ENCODE measurements at places on chromosomes 13 and 19.
A peak's percentile ranks its signal among the peaks of the same experiment; 100 is the strongest.

- no peak for DNase-seq
These were observed 59.3 kb upstream of the ABCC4 start for GRCh38 chr13:95360464-95361097.

DNA sequence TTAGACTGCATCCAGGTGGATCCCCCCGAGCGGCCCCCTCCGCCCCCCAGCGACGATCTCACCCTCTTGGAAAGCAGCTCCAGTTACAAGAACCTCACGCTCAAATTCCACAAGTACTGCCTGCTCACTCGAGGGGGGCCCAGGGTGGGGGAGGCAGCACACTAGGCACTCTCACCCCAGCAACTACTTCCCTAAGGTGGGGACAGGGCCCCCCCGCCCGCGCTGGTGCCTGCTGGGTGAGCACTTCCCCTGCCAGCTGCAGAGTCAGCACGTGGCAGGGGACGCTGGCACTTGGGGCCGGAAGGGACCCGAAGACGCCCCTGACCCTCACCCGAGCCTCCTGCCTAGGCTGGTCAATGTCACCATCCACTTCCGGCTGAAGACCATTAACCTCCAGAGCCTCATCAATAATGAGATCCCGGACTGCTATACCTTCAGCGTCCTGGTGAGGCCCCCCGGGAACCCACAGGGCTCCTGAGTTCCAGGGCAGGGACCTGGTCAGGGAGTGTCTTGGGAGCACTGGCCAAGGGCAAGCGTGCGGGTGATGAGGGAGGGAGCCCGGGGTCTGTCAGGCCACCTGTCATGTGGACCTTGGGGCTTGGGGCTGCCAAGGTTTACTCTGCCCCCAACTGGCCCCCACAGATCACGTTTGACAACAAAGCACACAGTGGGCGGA, 5.2 kb downstream of the MCOLN1 start:
- DNase-seq, result no peak

- DNase-seq, result no peak
These were observed 9.6 kb upstream of the GPR183 start for GRCh38 chr13:99316657-99317256.

- DNase-seq, result no peak
These were observed 2.6 kb downstream of the POU2F2 start for GRCh38 chr19:42129399-42130253.

- no peak for DNase-seq
These were observed 1.7 kb downstream of the ANKRD24 start for GRCh38 chr19:4183967-4184717.

DNA sequence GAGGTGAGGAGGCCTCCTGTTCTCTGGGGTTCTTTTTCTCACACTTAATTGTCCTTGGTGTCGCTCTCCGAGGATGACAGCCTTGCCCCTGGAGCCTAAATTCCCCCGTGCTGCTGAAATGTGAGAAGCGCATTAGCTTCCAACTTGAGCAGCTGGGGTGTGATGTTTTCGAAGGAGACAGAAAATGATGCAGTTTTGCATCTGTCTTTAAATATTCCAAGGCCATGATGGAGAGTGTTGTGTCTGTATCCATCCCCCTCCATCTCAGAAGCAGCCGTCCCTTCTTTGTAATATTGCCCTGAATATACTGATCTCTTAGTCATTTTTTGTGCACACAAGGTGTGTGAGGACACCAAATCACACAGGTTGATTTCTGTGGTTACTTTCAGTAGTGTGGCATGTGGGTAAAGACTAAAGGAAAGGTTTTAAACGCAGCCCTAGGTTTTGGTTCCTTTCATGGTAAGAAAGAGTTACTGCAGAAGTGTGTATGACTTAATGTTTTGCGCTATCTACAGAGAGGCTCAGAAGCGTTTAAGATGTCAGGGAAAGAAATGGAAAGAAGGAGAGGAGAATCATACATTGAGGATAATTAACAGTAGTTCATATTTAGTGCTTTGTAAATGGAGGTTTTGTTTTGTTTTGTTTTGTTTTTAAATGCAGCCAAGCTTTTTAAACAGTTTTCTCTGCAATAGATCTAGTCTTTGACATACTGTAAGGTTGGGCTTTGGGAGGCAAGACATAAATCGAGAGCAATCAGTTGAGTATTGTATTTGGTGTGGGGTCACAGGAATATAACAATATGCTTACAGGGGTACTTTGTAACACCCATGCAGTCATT, 1.6 kb downstream of the NBEA start:
- no peak for DNase-seq

DNA sequence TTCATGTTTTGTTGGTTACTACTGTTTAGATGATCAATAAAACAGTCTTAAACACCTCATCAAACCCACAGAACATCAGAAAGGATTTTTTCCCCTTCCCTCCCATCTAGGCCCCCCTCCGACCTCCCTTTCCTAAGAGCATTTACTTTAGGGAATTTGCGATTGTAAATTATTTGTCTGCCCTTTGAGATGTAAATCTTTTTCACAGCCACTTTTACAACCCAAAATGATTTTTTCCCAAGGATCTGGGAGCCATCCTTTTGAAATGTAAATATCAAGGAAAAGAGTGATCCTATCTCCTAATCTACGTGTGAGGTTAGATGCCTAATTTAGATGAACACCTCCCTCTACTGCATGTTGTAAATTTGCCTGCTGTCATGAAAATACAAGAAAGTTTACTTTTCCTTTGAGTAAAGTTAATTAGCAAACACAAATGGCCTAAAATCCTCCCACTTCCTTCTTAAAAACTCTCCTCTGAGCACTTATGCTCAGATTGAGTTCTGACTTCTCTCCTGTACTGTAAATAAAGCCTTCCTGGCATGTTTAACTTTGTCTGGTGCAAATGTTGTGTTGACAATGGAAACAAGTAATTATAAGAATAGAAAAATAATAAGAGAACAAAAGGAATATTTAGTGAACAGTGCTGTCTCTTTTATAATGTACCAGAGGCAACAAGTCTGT, 1646.9 kb upstream of the SPRY2 start:
- DNase-seq, result no peak

DNA sequence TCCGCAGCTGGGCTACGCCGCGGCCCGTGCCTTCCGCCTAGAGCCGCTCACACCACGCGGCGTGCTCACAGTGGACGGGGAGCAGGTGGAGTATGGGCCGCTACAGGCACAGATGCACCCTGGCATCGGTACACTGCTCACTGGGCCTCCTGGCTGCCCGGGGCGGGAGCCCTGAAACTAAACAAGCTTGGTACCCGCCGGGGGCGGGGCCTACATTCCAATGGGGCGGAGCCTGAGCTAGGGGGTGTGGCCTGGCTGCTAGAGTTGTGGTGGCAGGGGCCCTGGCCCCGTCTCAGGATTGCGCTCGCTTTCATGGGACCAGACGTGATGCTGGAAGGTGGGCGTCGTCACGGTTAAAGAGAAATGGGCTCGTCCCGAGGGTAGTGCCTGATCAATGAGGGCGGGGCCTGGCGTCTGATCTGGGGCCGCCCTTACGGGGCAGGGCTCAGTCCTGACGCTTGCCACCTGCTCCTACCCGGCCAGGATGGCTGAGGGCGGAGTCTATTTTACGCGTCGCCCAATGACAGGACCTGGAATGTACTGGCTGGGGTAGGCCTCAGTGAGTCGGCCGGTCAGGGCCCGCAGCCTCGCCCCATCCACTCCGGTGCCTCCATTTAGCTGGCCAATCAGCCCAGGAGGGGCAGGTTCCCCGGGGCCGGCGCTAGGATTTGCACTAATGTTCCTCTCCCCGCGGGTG, 7.4 kb downstream of the DBP start:
- DNase-seq, result no peak

DNA sequence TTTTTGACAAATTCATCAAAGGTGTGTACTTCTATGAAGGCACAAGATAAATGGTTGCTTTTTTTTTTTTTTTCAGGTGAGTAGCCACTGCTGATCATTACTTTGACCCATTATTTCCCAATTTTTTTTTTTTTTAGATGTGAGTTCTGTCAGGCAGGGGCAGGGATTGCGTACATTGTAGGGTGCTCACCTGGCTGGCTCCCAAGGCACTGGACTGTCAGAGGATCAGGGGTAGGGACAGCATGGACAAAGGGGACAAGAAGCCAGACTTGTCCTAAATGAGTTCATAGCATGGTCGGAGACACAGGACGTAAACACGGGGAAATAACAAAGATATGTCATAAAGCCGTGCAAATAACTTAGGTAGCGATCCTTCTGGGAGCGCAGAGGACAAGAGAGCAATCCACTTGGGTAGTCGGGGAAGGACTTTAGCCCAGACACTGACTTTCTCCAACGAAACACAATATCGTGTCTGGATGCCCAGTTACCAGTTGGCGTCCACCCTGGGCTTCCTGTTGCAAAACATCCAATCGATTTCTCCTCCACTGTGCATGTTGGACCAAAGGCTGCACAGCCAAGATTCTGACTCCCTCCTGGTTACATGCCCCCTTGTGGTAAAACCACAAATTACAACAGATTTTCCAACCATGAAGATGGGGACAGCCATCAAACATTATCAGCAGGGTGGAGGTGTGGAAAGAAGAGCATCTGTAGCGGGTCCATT, 27.5 kb upstream of the KATNAL1 start:
- DNase-seq, result peak; percentile 15

DNA sequence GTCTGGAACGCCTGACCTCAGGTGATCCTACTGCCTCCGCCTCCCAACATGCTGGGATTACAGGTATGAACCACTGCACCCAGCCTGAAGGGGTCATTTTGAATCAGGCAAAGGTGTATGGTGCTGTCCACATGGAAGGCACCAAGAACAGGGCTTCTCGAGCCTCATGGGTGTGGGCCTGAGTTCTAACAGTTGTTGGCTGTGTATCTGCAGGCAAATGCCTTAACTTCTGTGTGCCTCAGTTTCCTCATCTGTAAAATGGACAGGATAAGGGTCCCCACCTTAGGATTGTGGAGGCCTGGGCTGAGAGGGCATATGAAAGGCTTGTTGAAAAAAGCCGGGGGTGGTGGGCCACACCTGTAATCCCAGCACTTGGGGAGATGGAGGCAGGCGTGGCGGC, 9.2 kb downstream of the AP1M2 start:
- no peak for DNase-seq

DNA sequence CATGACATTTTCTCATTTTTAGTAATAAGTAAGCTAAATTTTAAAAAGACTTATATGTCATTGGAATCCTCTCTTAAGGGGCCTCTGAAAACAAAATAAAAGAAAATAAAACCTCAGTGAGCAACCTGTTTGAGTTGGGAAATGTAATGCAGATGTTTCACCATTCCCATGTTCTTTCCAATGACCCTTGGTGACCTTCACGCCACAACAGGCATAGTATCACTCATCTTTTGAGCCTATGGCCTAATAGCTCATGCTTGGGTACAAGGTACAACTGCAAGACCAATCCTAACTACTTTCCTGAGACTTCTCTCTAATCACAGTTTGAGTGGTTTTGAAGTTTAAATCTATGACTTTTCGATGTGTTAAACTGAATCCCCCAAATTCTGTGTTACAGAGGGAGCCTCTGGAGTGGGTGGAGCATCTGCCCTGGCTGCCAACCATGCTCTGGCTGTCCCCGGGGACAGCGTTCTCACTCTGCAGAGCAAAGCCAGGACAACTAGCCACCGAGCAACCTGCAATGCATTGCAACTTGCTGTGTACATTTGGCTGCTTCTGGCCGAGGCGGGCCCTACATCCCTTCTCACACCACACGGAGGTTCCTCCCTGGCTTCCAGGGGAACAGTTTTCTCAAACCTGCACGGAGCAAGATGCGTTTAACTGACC, 307.9 kb upstream of the MAB21L1 start:
- DNase-seq, result no peak

DNA sequence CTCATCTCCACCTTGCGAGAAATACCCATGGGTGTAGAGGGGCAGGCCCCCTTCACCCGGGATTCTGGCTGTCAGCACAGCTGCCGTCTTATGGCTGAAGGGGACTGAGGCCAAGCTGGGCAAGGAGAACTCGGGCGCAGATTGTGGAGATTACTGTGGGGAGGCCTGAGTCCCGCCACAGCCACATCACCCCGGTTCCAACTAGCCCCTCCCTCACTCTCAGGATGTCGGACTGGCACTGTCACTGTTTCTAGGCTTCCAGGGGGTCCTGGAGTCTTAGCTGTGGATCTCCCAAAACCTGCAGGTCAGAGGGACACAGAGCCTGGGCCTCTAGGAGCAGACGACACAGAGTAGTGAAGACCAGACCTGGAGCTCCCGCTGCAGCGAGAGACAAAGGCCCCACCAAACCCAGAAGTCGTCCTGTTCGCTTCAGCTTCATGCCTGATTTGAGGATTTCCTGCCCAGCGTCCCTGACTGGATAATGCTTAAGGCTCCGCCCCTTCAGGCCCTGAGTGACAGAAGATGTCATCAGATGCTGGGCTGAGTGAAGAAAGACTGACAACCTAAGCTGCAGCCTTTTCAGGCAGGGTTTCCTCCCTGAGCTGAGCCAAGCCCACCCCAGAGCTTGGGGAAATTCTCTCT, 55.8 kb downstream of the ZNF93 start:
- no peak for DNase-seq

GRCh38 chr13:32911506-32911905, 104.7 kb upstream of the KL start:
- DNase-seq, result no peak

DNA sequence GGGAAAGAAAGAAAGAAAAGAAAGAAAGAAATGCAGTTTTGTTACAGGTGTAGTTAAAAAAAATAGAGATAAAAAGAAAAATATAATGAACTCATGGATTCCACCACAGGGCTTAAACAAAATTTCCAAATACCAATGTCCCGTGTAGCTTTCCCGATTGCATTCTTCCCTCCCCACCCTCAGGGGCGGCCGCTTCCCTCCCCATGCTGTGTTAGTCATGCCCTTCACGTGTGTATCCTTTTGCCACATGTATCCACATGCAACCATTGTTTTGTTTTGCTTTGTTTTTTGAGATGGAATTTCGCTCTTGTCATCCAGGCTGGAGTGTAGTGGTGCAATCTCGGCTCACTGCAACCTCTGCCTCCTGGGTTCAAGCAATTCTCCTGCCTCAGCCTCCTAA, 3.6 kb upstream of the KMT5C start:
- no peak for DNase-seq

GRCh38 chr19:2039089-2039958, 11.7 kb downstream of the MKNK2 start:
- no peak for DNase-seq

- DNase-seq, result no peak
These were observed 5.0 kb upstream of the SLC7A9 start for GRCh38 chr19:32874605-32875004.

- no peak for DNase-seq
These were observed 28.3 kb downstream of the CYP2B6 start for GRCh38 chr19:41019346-41019745.

- DNase-seq, result no peak
These were observed 198.4 kb upstream of the SLITRK6 start for GRCh38 chr13:85997587-85997986.

- DNase-seq, result no peak
These were observed 39.8 kb upstream of the MCF2L start for GRCh38 chr13:112928972-112929782.

- DNase-seq, result no peak
These were observed 76.7 kb upstream of the GPR183 start for GRCh38 chr13:99383946-99384345.

- DNase-seq, result no peak
These were observed 41.7 kb downstream of the ZNF85 start for GRCh38 chr19:20964798-20965197.

GRCh38 chr19:4503132-4503824, 15.0 kb downstream of the PLIN4 start:
- DNase-seq, result no peak
